ENCODE measurements at places on chromosomes 7 and 10.

DNA sequence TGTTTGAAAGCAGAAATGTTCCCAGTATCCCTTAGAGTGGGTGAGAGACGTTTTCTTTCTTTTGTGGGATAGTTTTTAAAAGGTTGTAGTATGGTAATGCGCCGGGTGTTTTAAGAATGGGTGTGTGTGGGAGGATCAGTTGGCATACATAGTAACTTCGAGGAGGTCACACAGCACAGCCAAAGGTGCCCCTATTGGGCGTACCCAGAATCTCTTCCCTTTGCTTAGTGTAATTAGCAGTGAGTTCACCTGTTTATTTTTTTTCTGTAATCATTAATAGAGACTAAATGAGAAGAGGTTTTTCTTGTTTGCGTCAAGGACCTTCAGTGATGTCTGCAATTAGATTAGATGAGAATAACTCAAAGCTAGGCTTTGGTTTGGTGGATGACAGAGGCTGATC lies 1.5 kb downstream of the PLEKHA8 start:
- no peak for DNase-seq

- DNase-seq, result peak; percentile 42
Measured at GRCh38 chr7:155380221-155380861, 77.6 kb upstream of the EN2 start.

- no peak for DNase-seq
Measured at GRCh38 chr10:98431016-98431415, 15.7 kb downstream of the HPS1 start.

- no peak for DNase-seq
Measured at GRCh38 chr7:28157076-28157745, 23.4 kb downstream of the JAZF1 start.

DNA sequence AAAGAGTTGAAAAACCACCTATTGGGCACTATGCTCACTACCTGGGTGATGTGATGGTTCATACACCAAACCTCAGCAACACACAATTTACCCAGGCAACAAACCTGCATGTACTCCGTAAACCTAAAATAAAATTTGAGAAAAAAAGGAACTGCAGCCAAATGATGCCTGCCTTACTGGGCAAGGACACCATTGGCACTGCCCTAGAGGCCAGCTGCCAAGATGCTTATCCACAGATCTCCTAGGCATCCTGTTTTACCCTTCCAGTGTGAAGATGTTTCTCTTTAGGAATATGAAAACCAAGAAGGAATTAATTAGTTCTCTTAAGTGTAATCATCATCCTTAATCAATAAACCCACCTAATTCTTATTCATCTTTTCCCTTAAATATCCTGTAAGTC lies 133.4 kb downstream of the ABCA13 start:
- DNase-seq, result no peak

GRCh38 chr10:89404104-89405047 lies 10.0 kb upstream of the IFIT5 start:
- no peak for DNase-seq

GRCh38 chr7:154188330-154188729 lies 136.1 kb downstream of the DPP6 start:
- DNase-seq, result no peak

- no peak for DNase-seq
Measured at GRCh38 chr7:127953423-127954356, 77.5 kb downstream of the LRRC4 start.

DNA sequence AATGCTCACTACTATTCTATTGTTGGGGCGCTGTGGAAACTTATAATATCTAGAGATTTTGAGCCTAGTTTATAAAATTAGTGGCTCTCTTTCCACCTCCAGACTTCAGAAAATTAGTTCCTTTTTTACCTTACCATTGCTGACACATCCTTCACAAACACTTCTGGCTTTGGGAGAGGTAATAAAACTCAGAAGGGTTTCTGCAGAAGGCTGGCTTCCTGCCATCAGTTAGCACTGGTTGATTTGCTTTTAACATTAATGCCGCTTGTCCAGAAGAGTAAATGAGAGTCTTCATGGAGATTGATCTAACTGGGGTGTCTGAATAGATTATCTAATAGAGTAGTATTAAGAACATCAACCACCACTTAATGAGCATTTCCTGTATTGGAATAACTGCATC lies 20.3 kb downstream of the ACSM6 start:
- no peak for DNase-seq

GRCh38 chr7:52273685-52274610 lies 761.5 kb upstream of the POM121L12 start:
- DNase-seq, result no peak

GRCh38 chr10:81600185-81600584 lies 274.8 kb upstream of the NRG3 start:
- DNase-seq, result no peak

DNA sequence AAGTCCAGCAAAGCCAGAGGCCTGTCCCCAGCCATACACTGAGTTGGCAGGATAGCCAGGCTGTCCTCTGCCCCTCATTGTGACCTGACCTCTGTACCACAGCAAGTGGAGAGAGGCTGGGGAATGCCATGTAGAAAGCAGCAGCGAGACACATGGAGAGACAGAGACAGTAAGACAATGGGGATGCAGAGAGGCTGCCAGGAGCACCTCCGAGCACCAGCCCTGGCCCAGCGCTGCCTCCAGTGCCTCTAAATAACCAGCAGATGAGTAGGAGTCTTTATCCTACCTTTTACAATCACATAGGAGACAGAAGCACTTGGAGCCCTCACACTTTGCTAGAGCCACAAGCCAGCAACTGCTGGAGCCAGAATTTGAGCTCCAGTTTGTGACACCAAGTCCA lies 8.1 kb downstream of the GDF2 start:
- DNase-seq, result no peak

GRCh38 chr10:133121479-133121878 lies 33.8 kb downstream of the ADGRA1 start:
- DNase-seq, result no peak

DNA sequence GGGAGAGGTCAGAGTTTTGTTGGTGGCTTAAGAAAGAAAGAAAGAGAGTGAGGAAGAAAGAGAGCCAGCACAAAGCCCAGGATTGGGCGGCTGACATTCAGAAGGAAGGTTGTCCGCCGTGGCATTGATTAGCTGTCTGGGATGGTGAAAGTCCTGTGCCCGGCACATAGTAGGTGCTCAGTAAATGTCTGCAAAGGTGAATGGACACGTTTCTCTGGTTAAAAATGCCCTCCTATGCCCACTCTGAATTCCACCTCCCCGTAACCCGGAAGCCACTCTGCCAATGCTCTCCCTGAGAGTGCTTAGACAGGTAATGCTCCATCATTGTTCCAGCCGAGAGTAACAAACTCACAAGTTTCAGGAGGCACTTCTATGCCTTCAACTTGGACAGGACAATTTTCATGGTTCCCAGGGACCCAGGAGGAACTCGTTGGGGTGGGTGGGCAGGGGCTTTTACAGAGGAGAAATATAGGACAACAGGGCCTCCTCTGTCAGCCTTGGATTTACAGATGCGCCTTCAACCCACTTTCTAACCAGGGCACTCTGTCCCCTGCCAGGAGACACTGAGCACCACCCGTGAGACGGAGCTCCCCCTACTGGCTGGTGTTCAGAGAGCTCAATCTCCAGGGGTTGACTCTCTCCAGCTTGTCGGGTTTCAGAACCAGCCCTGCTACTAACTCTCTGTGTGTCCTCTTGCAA lies 411.5 kb upstream of the ZMIZ1 start:
- DNase-seq, result peak; percentile 69

All from NCI-H774 (cell line).